Activated CD8-positive, alpha-beta memory T cell treated with anti-CD3 and anti-CD28 coated beads for 36 hours (primary cell): ENCODE measurements at places on chromosomes 7 and 10. TPM values are rescaled to one million over a fixed set of nuclear protein-coding genes. Genes with fewer than 3 reads are reported as not detected.

Gene PTPRZ1
- total RNA-seq = not detected

Gene NPY4R
- not detected for total RNA-seq

Gene DNTT
- total RNA-seq = not detected

Gene EBLN1
- total RNA-seq = not detected

Gene JAKMIP3
- 0.42 TPM for total RNA-seq

Gene CRYGN
- not detected for total RNA-seq

Gene ZCCHC24
- total RNA-seq = 1.5 TPM

Gene PRSS37
- not detected for total RNA-seq

Gene HDAC9
- total RNA-seq = 3.2 TPM

Gene PHKG1
- 1.6 TPM for total RNA-seq

Gene KCNH2
- 0.13 TPM for total RNA-seq

Gene ADRA2A
- not detected for total RNA-seq

Gene MRLN
- total RNA-seq = not detected

Gene IFIT2
- total RNA-seq = 1.3 TPM

Gene OIT3
- not detected for total RNA-seq

Gene ZNF786
- 7.5 TPM for total RNA-seq

Gene CASP2
- 106 TPM for total RNA-seq

Gene CAV1
- total RNA-seq = 2.3 TPM

Gene TCF7L2
- 0.65 TPM for total RNA-seq

Gene DENND11
- total RNA-seq = 25.1 TPM

Gene SFTPD
- not detected for total RNA-seq

Gene PLXNA4
- total RNA-seq = 0.04 TPM

Gene MSMB
- not detected for total RNA-seq

Gene FRA10AC1
- total RNA-seq = 13.2 TPM

Gene HSPA14
- 43.1 TPM for total RNA-seq

Gene AFAP1L2
- 3.2 TPM for total RNA-seq

Gene CPXM2
- not detected for total RNA-seq

Gene ZP3
- 1.5 TPM for total RNA-seq

Gene SLC39A12
- total RNA-seq = not detected

Gene TSPAN33
- total RNA-seq = 19.2 TPM

Gene CHST3
- total RNA-seq = 0.21 TPM

Gene CDH23
- total RNA-seq = 0.25 TPM

Gene ATP6V0A4
- not detected for total RNA-seq

Gene CPA2
- not detected for total RNA-seq

Gene MRC1
- total RNA-seq = 0.04 TPM

Gene PMS2
- total RNA-seq = 24.5 TPM

Gene VSTM4
- total RNA-seq = 0.06 TPM

Gene TMEM139
- 0.52 TPM for total RNA-seq

Gene PLAC9
- total RNA-seq = not detected

Gene H2BK1
- total RNA-seq = not detected

Gene FZD8
- 0.59 TPM for total RNA-seq

Gene IGFBP1
- not detected for total RNA-seq

Gene IPMK
- 11.3 TPM for total RNA-seq

Gene CPA4
- total RNA-seq = not detected

Gene CADPS2
- total RNA-seq = not detected

Gene ANKRD22
- 0.17 TPM for total RNA-seq

Gene SEC61G
- total RNA-seq = 181 TPM

Gene RAB19
- total RNA-seq = 5.7 TPM

Gene PYROXD2
- total RNA-seq = 2.2 TPM

Gene ZNF775
- 4.4 TPM for total RNA-seq

Gene COBL
- total RNA-seq = not detected

Gene HOXA3
- not detected for total RNA-seq

Gene SMKR1
- total RNA-seq = 9.0 TPM

Gene CTAGE8
- total RNA-seq = not detected

Gene GIMAP7
- total RNA-seq = 19.7 TPM
